ENCODE measurements at places on chromosomes 6 and 20. TPM values are rescaled to one million over a fixed set of nuclear protein-coding genes. Genes with fewer than 3 reads are reported as not detected.

Gene GSTA2
- not detected for total RNA-seq

Gene RBM24
- 121 TPM for total RNA-seq

Gene SSR1
- total RNA-seq = 98.6 TPM

Gene MYCT1
- 13.4 TPM for total RNA-seq

Gene RNF39
- total RNA-seq = not detected

Data from left cardiac atrium (tissue), 4 donors.